ENCODE measurements at places on chromosomes 7 and 10.

DNA sequence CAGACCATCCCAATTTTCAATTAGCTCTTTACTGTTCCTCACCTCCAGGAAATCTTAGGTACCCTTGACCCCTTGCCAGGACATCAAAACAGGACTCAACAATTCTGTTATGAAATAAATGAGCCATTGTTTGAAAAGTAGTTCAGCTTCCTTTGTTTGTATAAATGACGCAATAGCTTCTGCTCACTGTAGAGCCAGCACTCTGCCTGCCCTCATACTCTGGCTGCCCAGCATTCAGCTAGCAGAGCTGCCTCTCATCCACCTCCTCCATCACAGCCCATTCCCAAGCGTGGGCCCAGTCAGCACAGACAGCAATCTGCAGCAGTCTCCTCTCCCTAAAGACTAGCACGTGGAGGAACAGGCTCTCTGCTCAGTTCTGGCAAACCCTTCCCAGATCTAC is 478.6 kb downstream of the GRID1 start:
- DNase-seq = no peak

DNA sequence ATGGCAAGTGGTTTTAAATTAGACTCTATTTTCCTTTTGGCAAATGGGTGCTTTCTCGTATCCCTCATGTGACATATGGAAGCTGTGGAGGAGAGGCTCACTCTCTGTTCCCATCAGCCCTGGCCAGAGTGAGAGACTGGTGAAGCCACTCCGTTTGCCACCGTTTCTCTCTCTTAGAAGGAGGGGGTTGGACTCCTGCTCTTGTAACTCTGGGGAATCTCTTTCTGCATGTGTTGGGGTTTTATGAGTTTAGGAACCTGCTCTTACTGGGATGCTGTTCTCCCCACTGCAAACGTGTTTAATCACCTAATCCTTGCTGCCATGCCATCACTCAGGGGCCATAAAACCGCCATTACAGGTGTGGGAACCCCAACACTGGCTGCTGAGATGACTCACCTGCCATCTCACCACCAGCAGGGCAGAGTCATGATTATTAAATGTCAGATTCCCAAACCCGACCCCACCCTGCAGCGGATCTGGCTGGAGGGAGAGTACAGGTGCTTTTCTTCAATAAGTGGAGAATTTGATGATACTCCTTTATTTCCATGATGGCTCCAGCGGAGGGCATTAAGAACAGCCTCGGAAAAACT is 103.2 kb downstream of the ADCY1 start:
- DNase-seq = no peak

DNA sequence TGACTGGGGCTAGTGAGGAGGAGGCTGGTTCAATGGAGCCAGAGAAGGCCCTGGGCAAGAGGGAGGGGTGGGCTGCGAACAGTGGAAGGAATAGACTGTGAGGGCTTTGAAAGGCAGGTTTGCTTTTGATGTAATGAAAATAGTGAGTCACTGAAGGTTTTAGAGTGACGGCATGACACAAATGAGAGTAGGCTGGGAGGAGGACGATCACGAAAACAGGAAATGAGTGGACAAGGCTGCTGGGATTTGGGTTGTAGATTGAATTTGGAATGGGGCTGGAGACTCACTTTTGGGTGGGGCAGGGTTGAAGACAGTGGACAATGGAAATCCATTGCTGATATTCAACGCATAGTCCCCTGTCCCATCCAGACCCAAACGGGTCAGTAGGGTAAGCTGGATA is 139.6 kb downstream of the CDH23 start:
- DNase-seq = no peak

DNA sequence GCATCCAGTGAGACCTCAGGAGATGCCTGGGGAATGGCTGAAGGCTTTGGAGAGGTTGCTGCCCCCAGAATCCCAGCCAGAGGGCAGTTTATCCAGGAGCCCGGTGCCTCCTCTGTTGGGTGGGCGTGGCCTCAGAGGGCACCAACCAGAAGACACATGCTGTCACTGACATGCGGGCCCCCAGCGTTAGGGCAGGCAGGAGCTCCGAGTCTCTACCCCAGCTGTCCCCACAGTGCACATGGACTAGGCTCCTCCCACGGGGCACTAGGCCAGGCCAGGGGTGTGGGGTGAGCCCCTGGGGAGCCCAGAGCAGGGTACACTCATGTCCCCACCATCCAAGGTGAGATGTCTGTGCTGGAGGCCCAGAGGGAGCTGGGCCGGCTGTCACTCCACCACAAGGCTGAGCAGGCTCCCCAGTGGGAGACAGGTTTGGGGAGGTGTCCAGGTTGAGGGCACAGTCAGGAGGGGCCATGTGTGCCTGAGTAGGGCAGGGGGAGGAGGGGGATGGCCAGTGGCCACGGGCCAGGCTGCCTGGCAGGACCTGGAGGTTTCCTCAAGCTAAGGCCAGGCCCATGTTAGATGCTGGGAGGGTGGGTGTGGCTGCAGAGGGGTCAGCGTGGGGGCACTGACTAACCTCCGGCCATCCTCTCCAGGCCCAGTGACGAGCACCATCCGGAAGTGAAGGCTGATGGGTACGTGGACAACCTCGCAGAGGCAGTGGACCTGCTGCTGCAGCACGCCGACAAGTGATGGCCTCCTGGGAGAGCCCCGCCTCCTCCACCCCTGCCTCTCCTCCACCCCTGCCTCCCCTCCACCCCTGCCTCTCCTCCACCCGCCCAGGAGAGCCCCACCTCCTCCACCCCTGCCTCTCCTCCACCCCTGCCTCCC is 131.3 kb downstream of the FAM53B start:
- peak; percentile 10 for DNase-seq

- DNase-seq = no peak
These were observed 355.3 kb upstream of the GALNT17 start for GRCh38 chr7:70776627-70777101.

DNA sequence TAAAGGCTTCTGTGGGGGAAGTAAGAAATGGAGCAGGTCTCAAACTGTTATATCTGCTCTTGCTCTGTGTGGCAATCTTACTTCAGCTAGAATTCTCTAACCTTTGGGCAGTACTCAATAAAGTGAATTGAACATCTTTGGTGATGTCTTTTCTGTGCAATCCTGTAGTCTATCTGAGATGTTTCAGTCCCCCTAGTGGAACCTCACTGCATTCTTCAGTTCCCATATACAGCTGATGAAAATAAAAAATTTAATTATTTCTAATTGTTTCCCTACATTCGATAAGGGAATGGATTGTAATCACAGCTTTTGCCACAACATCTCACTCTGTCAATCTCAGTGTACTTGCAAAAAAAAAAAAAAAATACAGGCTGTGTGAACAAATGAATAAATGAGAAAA is 522.6 kb downstream of the DNAJB9 start:
- DNase-seq = no peak

DNA sequence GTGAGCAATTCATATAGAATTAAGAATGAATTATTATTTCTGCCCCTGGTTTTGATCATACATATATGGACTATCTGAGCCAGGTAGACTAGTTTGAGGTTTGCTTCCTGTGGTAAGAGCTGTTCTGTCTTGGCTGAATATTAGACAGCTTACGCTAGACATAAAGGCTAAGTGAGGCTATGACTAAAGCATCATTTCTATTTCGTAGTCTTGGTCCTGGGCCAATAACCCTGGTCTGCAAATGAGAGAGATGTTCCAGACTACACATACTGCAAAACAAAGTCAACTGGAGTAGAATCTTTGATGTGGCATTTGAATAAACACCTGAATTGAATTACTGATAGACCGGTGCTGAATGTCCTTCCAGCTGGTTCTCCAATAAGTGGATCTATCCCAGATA is 40.8 kb upstream of the CACNB2 start:
- DNase-seq = no peak

GRCh38 chr10:116774728-116775151 is 32.4 kb upstream of the HSPA12A start:
- no peak for DNase-seq

GRCh38 chr10:71820966-71821365 is 30.1 kb downstream of the PSAP start:
- no peak for DNase-seq

DNA sequence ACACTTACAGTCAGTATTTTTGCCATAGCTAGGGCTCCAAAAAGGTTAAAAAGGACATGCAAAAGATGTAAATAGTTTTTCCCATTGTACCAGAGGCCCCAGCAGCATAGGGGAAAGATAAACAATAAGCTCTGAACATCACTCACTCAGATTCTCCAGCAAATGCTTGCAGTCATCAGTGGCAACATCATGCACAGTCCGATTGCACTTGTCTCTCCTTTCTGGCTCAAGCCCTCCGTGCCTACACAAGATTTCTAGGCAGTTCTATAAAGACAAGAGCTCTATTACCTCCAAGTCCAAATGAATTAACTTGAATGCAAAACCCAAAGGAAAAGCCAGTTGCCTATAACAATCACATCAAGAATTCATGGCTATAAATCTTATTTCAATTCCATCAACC is 106.3 kb downstream of the CTTNBP2 start:
- no peak for DNase-seq
